ENCODE measurements at places on chromosomes 2 and 18.

DNA sequence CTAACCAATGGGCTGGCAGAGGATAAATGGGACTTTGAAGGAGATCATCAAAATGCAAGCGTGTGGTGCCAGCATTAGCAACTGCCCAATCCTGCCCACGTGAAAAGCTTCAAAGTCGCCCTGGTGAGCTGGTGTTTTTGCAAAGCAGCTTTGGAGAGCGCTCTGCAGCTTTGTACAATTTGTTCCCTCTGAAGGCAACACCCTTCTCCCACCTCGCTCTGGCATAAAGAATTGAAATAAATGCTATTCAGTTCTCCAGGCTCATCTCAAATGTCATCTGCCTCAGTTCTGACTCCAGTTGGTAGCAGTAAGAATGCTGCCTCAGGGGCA lies 3.5 kb downstream of the COPS9 start:
- no peak for DNase-seq

DNA sequence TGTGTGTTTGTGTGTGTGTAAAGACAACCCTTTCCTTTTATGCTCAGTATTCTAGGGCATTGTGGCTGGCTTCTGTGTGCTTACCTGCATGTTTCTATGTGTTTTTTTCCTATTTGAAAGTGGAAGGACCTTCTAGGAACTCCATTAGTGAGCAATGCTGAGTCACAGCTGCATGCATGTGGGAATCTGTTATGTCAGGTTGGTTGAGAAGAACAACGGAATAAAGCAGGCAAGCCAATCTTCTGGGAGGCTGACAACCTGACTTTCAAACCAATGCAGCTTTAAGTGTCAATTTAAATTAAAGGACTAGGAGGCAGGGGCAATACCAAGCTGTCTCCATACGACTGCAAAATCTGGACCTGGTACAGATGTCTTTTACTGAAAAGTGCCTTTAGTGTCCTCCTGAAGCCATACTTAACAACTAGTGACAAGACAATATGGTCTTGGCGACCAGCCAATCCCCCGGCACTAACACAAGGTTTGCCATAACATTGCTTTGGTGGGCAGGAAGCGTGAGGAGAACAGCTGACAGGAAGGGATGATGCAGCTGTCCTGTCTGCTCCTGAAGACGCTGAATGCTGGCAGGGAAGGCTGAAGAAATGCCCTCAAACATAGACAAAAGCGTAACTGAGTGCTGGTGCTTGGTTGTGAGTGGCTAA lies 514.7 kb upstream of the CDH7 start:
- DNase-seq: no peak

DNA sequence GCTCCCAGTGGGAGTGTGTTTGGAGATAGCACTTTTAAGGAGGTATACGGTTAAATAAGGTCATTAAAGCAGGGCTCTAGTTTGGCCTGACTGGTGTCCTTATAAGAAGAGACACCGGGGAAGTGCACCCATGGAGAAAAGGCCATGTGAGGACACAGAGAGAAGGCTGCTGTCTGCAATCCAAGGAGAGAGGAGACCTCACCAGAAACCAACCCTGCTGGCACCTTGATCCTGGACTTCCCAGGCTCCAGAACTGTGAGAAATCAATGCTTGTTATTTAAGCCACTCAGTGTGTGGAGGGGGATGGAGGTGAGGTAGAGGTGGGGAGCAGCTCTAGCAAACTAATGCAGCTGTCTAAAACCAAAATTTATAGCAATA lies 62.0 kb downstream of the RPL31 start:
- no peak for DNase-seq

GRCh38 chr2:138503652-138504051 lies 2.1 kb downstream of the SPOPL start:
- DNase-seq: no peak

GRCh38 chr2:178070824-178071223 lies 1.8 kb downstream of the PDE11A start:
- no peak for DNase-seq

DNA sequence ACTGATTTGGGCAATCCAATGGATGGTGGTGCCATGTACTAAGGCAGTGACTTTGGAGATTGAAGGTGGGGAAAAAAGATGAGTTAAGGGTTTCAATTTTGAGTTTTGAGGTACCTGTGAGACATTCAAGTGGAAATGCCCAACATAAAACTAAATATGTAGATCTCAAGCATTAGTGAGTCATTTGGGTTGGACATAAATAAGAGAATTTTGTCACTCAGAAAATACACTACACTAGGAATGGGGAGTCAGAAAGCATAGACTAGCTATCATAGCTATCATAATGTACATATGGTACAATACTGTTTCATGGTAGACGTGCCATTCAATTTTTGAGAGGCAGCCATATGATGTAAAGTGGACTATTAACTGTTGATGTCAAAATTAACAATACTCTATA lies 56.1 kb downstream of the FBXO11 start:
- DNase-seq: no peak

DNA sequence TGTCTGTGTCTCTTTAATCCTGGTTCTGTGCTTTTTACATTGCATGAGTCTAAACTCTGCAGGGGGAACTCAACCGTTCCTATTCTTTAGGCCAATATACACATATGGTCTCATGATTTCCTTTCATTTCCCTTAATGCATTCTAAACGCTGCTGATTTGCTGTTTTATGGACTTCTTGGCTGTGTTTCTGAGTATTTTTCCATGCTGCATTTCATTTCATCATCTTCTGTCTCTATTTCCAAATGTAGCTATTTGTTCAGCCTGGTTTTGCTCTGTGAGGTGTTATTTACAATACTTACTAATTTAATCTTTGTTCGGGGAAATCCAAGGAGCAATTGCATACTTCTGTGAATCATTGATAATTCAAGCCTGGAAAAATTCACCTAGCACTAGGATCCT lies 897.2 kb downstream of the TSN start:
- no peak for DNase-seq

- DNase-seq: no peak
Measured at GRCh38 chr18:55152801-55153200, 193.5 kb upstream of the CCDC68 start.

DNA sequence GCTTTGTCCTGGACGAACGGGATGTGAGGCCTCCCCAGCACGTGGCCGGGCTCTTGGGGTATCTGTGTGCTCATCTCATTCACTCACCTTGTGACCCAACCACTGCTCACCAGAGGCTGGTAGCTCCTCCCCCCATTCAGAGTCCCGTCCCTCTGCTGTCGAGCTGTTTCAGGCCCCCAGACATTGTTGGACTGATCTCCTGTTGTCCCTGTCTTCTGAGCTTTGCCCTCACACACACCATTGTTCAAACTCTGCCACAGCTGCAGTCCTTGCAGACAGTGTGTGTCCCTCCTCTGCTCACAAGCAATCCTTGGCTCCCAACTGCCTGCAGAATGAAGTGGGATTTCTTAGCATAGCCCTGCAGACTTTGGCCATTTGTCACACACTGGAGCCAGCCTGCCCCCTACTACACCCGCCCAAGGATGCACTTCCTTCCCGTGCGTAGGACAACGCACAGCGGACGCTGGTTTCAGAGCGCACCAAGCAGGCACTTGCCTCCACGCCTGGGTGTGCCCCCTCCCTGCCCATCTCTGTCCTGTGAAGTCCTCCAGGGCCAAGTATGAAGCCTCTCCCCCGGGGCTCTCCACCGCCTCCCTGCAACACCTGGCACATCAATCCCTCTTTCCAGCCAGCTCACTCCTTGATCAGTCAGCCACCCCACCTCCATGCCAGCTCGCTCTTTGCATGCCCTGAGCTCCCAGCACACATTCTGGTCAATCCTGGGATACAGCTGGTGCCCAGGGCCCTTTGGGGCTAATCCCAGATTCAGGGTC lies 16.5 kb upstream of the PRLH start:
- no peak for DNase-seq

GRCh38 chr2:128633501-128633900 lies 314.8 kb upstream of the HS6ST1 start:
- no peak for DNase-seq

DNA sequence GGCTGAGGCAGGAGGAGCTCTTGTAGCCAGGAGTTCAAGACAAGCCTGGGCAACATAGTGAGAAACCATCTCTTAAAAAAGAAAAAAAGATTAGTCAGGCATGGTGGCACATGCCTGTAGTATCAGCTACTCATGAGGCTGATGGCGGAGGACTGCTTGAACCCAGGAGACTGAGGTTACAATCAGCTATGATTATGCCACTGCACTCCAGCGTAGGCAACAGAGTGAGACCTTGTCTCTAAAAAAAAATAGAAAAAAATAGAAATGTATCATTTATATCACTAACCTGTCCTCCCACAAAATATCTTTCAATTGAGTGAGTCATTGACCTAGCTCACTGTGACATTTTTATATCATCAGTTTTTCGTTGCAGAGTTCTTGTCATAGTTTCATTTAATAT lies 152.5 kb downstream of the DTNA start:
- DNase-seq: no peak

GRCh38 chr2:176488431-176488830 lies 219.2 kb downstream of the MTX2 start:
- DNase-seq: no peak

DNA sequence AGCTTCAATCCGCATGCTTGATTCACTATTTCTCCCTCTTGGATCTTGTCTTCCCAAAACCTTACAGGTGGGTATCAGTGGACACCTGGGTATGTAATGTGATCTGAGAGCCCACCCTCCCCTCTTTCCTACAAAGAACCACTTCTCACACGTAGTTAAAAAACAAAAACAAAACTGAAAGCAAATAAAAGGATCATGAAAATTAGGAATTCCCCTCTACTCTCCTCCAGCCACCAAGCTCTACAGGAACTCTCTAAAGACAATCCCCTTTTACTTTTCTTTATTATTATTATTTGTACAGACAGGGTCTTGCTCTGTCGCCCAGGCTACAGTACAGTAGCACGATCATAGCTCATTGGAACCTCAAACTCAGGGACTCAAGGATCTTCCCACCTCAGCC lies 40.8 kb upstream of the MYO1B start:
- DNase-seq: no peak

- no peak for DNase-seq
Measured at GRCh38 chr2:232942831-232943230, 70.2 kb downstream of the NGEF start.

DNA sequence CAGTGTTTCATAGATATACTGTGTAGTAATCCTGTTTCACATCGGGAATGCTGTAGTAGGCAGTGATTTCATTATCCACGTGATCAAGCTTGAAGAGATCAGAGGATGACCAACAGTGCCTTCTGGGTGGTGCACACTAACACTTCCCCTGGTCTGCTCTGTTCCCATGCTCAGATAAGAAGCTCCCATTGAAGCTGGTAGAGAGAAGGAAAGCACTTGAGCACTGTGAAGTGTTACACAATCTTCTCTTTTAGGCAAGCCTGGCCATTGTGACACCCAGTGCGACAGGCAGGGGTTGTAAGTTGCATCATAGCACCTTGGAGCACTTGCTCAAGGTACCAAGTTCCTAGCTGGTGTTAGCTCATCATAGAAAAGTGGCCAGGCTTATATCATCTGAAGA lies 30.6 kb upstream of the GPD2 start:
- DNase-seq: no peak

All from NCI-H2081 treated with DMSO at 0.1 percent for 48 hours (cell line).